ENCODE measurements at places on chromosomes 5 and 9.

GRCh38 chr9:107870927-107871680 lies 381.5 kb upstream of the KLF4 start:
- no peak for DNase-seq

DNA sequence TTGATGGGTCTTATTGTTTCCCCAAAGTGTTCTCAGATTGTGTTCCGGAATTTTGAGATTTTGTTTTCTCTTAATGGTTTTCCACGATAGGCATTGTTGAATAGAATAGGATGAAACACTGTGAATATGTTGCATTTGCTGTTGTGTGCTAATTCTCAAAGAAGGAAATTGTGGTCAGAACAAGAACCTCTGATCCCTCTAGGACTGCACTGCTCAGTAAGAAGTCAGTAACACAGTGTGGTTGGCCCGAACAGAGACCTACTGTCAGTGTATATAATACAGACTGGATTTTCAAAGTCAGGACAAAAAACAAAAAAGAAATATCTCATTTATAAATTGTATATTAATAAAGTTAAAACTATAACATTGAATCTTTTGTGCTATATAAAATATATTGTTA lies 494.8 kb downstream of the MAT2B start:
- DNase-seq = no peak

DNA sequence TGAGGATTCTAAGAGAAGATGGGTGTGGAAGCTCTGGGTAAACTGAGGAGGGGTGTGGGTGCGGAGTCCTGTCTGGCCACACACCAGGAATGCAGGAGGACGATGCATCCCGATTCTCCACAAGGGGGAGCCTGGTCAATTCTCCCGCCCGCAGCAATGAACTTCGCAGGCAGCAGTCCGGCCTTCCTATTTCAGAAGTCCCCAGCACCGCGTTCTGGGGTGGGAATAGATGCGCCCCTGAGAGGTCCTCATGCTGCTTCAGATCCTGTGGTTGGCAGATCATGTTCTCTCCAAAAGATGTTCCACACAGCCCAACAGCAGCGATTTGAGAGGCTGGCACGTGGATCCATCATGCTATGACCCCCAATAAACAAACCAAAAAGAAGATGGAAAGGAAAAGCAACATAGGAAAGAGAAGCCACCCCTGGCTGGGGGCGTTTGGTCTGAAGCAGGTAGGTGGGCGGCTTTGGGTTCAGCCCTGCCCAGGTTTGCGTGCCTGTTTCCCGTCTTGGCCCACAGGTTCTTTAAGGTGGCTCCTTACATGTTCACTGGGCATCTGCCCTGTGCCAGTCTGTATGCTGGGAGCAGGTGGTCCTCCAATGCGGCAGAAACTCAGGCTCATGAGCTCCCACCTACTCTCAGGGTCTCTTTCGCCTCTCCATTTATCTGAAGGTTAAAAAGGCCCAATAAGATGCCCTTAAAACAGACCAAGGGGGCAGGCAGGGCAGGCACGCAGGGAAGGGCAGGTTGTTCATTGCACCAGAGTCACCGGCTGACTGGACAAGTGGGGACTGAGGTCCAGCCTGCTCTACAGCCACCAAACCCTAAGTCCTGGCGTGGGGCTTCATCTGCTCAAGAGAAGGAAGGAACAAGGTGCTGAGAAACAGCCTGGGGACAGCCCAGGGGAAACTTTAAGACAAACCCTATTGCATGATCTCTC lies 171.6 kb downstream of the PAX5 start:
- DNase-seq = no peak

DNA sequence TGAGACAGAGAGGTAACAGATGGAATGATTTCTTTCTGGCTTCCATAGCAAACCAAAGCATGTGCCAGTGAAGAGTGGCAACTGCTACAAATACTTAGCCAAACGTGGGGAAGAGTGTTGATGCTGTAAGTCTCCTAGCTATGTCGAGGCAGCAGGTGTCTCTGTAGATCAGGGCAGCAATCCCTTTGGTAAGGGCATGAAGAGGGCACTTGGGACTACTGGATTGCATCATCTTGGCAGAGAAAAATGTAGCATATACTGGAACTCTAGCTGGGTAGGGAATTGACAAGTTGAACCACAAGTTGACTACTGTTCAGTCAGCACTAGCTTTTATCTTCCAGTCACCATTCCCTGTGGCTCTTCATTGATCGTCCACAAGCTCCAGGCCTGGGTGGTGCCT lies 75.8 kb downstream of the GHR start:
- DNase-seq = no peak

All from NCI-H2171 treated with DMSO at 0.1 percent for 48 hours (cell line).